CD4-positive, alpha-beta T cell (primary cell): ENCODE measurements at places on chromosomes 1 and 21. TPM values are rescaled to one million over a fixed set of nuclear protein-coding genes. Genes with fewer than 3 reads are reported as not detected.

CELA3B gene
- total RNA-seq: not detected

TMPRSS2 gene
- total RNA-seq: not detected

SYNC gene
- total RNA-seq: not detected

DVL1 gene
- total RNA-seq: 45.5 TPM

RGS18 gene
- total RNA-seq: 0.95 TPM

AK2 gene
- 25.6 TPM for total RNA-seq

SLC16A4 gene
- not detected for total RNA-seq

E2F2 gene
- 0.69 TPM for total RNA-seq

AQP10 gene
- total RNA-seq: not detected

LCE1B gene
- total RNA-seq: not detected

LRRC7 gene
- 0.20 TPM for total RNA-seq

DNASE2B gene
- not detected for total RNA-seq

LCE2A gene
- not detected for total RNA-seq

OR2L5 gene
- total RNA-seq: not detected

TSPAN2 gene
- total RNA-seq: 1.6 TPM

EPRS1 gene
- total RNA-seq: 37.4 TPM

DSCAM gene
- not detected for total RNA-seq

KCNK1 gene
- not detected for total RNA-seq

CDC7 gene
- total RNA-seq: 4.8 TPM

KRTAP19-1 gene
- total RNA-seq: not detected

PLK3 gene
- 794 TPM for total RNA-seq

C1QTNF12 gene
- total RNA-seq: 3.4 TPM

RUNX3 gene
- 209 TPM for total RNA-seq

C1orf116 gene
- total RNA-seq: 0.25 TPM

DFFB gene
- total RNA-seq: 6.7 TPM

OR2L8 gene
- total RNA-seq: 0.78 TPM

BGLAP gene
- total RNA-seq: 1.9 TPM

DNAJC28 gene
- total RNA-seq: not detected

CD1D gene
- total RNA-seq: 0.11 TPM

HSPB7 gene
- not detected for total RNA-seq

AKNAD1 gene
- not detected for total RNA-seq

C1orf167 gene
- not detected for total RNA-seq

NCAM2 gene
- total RNA-seq: not detected

GUCA2B gene
- total RNA-seq: not detected

CADM3 gene
- total RNA-seq: not detected

DYNLT5 gene
- total RNA-seq: not detected

P3R3URF gene
- not detected for total RNA-seq

MYOG gene
- total RNA-seq: not detected

VHLL gene
- not detected for total RNA-seq

LCE6A gene
- total RNA-seq: not detected

GBP1 gene
- 15.5 TPM for total RNA-seq

AUNIP gene
- total RNA-seq: not detected

CFAP107 gene
- total RNA-seq: not detected

VTCN1 gene
- not detected for total RNA-seq

CFHR3 gene
- total RNA-seq: not detected

MAP3K21 gene
- 0.95 TPM for total RNA-seq
